ENCODE measurements at places on chromosomes 13 and 19.
A peak's percentile ranks its signal among the peaks of the same experiment; 100 is the strongest.

- no peak for DNase-seq
These were observed 79.6 kb downstream of the TEX26 start for GRCh38 chr13:31011901-31012654.

DNA sequence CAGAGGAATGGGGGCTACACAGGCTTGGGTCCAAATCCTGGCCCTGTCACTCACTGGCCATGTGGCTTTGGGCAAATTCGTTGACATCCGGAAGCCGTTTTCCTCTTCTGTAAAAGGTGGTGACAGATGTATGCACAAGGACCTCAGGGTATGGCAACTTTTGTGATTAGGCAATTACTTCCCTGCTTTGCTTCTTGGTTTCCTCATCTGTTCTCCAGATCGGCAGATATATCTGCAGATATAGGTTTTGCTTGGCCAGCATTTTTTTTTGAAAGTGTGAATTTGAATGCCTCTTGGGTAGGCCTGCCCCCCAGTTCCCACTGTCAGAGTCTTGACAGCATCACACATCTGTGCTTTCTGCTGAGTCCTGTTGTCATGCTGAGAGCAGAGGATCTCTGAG, 17.7 kb downstream of the TMEM272 start:
- DNase-seq, result no peak

GRCh38 chr13:87940776-87941175, 269.6 kb downstream of the SLITRK5 start:
- DNase-seq, result no peak

GRCh38 chr19:46537136-46538097, 41.8 kb upstream of the PNMA8B start:
- no peak for DNase-seq

DNA sequence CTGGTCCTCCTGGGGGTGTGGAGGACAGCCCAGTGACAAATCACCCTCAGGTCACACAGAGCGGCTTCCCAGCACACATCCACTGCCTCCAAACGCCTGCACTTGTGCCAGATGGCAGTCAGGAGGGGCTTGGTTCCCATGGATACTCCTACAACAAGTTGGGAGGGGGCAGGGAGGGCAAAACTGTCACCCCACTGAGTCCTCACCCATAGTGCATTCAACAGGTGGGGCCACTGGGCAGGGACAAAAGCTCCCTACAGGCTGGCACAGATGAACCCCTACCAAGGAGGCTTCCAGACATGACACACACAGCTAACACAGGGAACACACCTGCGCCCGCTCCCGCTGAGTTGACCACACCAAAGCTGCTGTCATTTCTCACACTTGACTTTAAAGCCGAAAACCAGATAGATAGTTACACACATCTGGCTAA, 120.5 kb downstream of the STK24 start:
- DNase-seq, result no peak

GRCh38 chr13:109803825-109804224, 17.4 kb upstream of the IRS2 start:
- no peak for DNase-seq

- DNase-seq, result no peak
These were observed 19.5 kb upstream of the SPRY2 start for GRCh38 chr13:80360453-80360800.

- no peak for DNase-seq
These were observed 66.4 kb downstream of the DCT start for GRCh38 chr13:94412870-94413597.

GRCh38 chr13:50721672-50721992, 121.9 kb downstream of the DLEU7 start:
- no peak for DNase-seq

- no peak for DNase-seq
These were observed 329.6 kb downstream of the EFNB2 start for GRCh38 chr13:106205871-106206270.

- no peak for DNase-seq
These were observed 564.1 kb downstream of the EFNB2 start for GRCh38 chr13:105971312-105971711.

GRCh38 chr19:38386971-38387549, 774 bp downstream of the GGN start:
- no peak for DNase-seq

GRCh38 chr13:40452741-40453334, 213.6 kb downstream of the FOXO1 start:
- no peak for DNase-seq

DNA sequence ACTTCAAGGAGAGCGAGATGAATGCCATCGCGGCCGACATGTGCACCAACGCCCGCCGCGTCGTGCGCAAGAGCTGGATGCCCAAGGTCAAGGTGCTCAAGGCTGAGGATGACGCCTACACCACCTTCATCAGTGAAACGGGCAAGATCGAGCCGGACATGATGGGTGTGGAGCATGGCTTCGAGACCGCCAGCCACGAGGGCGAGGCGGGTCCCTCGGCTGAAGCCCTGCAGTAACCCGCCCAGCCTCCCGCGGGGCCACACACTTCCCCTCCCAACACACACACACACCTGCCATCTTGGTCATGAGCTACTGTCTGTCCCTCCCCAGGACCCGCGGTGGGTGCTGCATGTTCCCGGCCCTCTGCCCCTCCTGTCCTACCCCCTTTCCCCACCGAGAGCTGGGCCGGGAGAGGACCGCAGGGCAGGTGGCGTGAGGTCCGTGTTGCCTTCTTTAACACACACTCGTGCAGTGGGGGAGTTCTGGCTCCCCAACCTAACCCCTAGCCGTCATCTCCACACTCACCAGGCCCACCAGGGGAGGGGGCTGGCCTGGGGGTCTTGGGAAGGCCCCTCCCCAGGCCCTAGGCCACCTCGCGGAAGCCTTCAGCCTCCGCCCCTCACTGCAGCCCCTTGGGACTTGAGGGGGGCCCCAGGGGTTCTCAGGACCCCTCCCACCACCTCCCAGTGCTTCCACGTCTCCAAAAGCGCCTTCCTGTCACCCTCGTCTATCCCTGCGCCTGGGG, 11.8 kb downstream of the STX10 start:
- DNase-seq, result no peak

DNA sequence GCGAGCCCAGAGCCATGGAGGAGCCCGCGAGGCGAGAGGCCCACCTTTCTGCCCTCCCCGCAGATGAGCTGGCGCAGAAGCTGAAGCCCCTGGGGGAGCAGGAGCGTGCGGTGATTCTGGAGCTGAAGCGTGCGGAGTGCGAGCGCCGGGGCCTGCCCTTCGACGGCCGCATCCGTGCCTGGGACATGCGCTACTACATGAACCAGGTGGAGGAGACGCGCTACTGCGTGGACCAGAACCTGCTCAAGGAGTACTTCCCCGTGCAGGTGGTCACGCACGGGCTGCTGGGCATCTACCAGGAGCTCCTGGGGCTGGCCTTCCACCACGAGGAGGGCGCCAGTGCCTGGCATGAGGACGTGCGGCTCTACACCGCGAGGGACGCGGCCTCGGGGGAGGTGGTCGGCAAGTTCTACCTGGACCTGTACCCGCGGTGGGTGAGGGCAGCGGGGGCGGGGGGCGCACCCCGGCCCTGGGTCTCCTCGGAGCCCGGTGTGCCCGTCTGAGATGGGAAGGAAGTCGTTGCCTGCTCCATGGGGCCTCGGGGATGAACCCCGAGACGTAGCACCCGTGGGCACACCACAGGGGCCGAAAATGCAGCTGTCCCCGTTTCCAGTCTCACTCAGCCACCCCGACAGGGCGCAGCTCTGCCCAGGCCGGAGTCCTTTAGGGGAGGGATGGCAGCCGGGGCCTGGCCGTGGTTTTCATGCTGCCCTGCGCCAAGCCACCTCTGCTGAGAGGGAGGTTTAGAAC, 12.1 kb upstream of the ZNF554 start:
- DNase-seq, result no peak

- no peak for DNase-seq
These were observed 3.5 kb downstream of the COPE start for GRCh38 chr19:18915639-18916038.

DNA sequence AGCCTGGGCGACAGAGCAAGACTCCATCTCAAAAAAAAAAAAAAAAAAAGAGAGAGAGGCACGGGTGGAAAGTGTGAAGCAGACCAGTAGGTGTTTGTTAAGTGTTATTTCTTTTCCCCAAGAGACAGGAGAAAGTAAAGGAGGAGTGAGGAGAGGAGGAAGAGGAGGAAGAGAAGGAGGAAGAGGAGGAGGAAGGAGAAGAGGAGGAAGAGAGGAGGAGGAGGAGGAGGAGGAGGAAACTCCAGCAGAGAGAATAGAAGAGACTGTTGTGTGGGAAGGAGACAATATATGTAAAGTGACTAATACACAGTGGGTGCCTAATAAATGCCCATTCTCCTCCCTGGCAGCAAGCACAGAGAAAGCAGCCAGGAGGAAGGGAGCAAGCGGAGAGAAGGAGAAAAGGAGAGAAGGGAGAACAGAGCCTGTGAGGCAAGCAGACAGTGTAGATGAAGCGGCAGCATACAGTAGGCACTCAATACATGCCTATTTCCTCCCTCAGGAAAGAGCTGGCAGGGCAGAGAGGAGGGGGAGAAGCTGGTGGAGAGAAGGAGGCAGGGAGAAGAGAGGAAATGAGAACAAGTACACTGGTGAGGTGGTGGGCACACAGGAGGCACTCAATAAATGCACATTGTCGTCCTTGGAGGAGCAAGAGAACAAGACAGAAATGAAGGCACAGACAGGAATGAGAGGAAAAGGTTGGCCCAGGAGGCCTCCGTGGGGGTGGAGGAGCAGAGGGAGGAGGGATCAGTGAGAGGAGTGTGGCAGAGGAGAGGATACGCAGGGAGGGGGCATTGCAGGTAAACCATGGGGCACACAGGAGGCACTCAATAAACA, 16.6 kb downstream of the JOSD2 start:
- no peak for DNase-seq

DNA sequence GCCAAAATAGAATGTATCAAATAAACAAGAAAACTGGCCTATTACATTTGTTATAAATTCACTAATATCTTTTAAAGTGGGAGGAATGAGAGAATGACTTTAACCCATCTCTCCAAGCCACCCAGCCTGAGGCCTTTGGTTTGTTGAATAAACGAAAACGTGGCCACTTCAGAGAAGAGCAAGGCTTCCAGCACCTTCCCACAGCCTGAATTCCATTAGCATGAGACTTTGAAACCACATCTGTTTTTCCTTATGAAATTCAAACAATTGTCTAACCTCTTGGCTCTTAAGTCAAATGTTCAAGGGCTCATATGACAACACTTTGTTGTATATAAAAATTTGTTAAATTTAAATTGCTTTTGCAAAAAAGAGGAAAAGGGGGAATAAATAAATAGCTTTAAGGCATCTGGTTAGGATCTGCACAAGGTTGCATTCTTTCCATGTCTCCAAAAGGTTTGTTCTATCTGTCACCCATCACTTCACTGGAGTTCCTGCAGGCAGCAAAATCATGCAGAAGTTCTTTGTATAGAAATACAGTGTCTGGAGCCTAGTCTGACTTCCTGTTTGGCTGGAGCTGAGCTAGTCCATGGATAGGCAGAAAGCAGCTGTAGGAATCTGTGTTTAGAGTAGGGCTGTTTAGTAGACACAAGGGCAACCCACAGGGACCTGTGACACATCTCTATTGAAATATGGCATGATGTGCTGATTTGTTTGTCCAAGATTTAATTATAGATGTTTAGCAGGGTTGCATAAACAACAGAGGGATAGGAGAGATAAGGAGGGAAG, 502.3 kb downstream of the KCTD12 start:
- DNase-seq, result no peak

DNA sequence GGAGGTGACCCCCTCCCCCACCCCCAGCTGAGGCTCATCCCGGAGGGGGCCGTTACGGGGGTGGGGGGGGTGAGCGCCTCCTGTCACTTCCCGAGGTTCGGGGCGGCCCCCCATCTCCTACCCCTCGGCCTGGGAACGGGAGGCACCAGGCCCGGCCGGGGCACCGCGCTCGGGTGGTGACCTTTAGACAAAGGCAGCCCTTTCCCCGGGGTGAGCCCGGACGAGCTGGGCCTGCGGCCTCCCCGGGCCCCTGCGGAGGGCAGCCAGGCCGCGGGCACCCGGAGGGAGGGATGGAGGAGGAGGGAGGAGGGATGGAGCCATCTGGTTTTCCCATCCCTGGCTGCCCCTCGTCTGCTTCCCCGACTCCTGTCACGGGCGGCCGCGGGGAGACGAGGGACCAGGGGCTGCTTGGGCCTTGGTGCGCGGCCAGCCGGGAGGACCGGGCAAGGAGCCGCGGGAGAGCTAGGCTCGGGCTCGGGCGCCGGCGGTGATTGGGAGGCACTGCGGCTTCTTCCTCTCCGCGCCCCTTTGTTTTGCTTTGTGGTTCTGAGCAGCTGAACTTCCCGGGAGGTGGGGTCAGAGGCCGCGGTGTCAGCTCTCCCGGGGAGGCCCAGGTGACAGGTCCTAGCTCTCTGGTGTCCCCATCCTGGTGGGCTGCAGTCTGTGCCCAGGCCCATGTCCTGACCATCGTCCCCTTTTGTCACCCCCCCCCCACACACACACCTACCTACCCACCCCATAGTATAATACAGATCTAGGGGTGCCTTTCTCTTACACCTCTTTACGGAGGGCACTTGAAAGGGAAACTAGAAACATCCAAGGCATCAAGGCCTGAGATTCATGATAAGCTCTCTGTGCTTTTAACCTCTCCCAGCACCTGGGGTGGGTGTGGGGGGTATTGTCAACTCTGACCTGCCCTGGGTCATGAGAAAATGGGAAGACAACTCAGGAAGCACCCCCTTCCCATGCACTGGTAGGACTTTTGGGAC, 1.3 kb downstream of the BICRA start:
- no peak for DNase-seq

DNA sequence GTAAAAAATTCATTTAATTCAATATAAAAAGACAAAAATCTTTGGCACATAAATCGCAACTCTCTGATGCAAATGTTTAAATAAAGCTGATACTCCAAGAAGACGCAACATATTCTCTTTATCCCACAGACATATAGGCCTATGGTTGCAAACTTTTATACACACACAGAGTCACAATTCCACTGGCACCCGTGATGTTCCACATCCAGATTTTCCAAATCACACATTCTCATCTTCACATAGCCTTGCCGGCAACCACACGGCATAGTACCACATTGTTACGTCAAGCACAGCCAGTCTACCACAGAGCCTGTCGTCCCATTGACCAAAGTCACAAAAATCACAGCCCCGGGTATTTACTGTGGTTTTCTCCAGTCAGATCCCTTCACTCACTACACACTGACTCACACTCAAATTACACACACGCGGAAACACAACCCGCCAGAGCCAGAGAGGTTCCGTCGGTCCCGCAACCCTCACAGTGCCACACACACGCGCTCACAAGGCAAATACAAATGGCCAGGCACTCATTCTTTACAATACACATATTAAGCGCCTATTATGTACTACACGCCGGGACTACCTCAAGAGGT, 546 bp upstream of the ZNF546 start:
- DNase-seq, result no peak

DNA sequence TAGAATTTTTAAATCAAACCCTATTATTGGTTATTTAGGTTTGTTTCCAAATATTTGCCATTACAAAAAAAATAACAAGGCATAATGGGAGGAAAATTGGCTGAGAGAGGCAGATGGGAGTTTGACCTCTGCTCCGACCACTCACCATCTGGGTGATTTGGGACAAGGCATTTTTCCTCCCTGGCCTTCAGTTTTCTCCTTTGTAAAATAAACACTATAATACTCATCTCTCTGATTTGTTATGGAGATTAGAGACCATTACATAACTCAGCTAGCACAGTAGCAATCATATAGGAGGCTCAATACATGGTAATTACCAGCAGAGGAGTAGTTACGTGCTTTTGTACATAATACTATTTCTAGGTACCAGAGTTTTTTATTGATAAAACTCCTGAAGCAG, 70.2 kb upstream of the STK24 start:
- DNase-seq, result no peak

GRCh38 chr19:7852851-7853769, 21.1 kb downstream of the PRR36 start:
- peak; percentile 99 for DNase-seq

GRCh38 chr19:17128403-17128802, 52.8 kb downstream of the MYO9B start:
- DNase-seq, result no peak

All from GM12892 (cell line).